ENCODE measurements at places on chromosomes 4 and X.

- DNase-seq, result no peak
Measured at GRCh38 chr4:5678977-5679376, 29.4 kb downstream of the EVC2 start.

DNA sequence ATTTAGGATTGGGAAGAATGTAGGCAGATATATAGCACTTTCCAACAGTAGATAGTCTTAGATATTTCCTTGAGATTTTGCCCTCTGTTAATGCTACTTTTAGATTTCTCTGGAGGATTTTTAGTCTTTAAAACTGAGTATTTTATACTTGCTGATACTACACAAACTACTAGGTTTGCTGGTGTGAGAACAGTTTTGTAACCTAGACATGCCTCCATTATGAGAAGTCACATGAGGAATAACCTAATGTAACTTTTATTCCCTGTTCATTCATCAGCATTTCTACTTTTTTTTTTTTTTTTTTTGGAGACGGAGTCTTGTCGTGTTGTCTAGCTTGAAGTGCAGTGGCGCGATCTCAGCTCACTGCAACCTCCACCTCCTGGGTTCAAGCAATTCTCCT lies 137.2 kb downstream of the RAPGEF2 start:
- no peak for DNase-seq

DNA sequence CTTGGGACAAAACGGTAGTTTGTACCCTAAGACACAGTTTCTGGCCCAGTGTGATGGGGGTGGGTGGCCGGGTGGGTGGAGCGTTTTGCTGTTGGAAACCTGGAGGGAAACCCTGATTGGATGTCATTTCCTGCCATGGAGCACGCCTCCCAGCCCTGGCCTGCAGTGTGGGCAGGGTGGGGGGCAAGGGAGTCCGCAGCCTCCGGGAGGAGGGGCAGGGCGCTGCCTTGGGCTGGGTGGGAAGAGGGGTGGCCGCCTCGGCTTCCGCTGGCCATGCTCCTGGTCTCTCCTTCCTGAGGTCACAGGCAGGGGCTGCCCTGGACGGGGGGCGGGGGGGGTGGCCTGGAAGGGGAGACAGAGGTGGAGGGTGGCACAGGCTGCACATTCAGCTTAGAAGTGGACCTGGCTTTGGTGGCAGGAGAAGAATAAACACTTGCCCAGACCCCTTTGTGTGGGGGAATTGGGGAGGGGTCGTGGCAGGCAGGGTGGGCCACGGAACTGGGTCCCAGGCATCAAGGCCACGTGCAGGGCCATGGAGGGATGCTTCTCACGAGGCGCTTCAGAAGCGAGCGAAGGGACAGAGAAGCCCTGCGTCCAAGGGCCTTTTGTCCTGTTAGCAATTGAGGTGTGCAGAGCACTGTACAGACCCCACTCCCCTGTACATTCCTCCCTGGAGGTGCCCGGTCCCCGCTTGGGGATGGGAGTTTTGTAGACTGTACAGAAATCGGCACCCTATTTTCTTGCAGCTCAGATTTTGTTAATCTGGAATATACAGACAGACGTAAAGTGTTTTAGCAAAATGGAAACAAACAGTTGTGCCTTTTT lies 6.2 kb downstream of the NAT8L start:
- DNase-seq, result no peak

DNA sequence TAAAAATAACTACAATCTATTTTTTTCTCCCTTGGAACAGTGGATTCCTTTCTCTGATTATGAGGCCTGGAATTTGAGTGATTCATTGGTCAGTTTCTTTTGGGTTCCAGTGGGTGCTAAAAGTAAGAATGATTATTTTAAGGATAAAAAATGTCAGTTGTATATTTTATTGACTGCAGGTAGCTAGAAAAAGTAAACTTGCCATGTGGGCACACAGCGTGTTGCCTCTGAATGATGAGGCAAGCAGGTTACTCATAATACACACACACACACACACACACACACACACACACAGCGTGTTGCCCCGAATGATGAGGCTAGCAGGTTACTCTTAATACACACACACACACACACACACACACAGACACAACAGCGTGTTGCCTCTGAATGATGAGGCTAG lies 13.8 kb downstream of the GALNT7 start:
- DNase-seq, result no peak

- DNase-seq, result no peak
Measured at GRCh38 chr4:121376556-121376955, 4.3 kb downstream of the QRFPR start.

DNA sequence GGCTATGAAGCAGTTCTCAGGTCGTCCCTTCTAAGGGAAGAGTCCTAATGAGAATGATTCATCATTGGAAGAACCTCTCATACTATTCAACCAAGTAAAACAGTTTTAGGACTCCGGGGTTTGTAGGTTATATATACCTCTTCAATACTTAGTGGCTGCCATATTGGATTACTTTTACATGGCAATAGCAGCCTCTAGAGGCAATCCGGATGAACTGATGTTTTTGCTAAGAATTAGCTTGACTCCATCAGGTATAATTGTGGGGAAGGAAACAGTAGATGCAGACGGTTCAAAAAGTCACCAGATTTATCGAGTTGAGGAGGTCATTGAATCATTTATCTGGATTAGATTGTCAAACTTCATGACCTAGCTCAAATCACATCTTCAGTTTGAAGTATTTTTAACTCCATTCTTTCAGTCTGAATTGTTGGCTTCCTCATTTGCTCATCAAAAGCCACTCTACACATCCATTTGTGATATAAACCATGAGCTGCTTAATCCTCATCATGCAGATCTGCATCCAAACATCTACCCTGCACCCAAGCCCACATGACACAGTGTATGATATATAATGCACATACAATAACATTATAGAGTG lies 28.4 kb downstream of the GUCY1B1 start:
- DNase-seq, result no peak

All from stimulated activated CD8-positive, alpha-beta memory T cell treated with anti-CD3 and anti-CD28 coated beads, Interleukin-7, amount 100 ng/mL, for 1 hour (primary cell).